ENCODE measurements at places on chromosomes 1 and 21.

DNA sequence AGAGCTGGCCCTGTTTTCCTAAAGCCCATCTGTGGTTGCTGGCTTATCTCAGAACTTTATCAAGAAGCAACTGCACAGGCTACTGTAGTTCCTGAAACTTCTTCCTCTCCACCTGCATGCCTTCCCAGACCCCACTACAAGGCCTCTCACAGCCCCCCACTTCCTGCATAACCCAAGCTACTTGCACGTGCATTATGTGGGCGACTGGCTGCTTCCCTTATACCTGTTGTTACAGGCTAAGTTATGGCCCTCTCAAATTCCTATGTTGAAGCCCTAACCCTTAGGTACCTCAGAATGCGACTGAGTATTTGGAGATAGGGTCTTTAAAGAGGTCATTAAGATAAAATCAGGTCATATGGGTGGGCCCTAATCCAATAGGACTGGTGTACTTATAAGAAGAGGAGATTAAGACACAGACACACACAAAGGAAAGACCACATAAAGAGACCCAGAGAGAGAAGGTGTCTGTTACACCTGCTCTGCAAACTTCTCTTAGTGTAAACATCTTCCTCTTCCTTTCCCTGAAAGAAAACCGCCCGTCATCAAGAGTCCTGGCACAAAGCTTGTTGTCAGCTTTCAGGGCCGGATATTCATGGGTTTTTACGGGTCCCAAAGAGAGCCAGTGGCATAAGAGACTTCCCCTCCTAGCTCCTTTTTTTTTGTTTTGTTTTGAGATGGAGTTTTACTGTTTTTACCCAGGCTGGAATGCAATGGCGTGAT is 5.1 kb downstream of the ZNF496 start:
- no peak for DNase-seq

- no peak for DNase-seq
Measured at GRCh38 chr1:183281039-183281438, 95.0 kb downstream of the LAMC2 start.

DNA sequence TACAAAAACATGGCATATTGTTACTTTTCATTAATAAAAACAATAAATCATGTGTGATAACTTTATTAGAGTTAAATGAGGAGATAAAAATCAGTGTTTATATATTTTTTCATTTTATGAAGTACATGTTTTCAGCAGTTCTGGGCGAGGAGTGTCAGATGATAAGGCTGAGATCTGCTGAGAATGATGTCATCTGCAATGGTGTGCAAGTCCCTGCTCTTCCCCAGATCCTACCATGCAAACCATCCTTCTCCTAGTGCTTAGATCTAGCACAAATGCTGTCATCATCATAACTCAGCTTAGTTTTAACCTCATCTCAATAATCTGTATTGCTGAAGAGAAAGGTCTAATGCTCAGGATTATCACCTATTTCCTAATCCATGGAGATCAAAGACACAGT is 214.4 kb upstream of the DAB1 start:
- no peak for DNase-seq

- no peak for DNase-seq
Measured at GRCh38 chr1:213623862-213624261, 363.9 kb upstream of the PROX1 start.

GRCh38 chr1:227946624-227947385 is 927 bp downstream of the WNT9A start:
- peak; percentile 34 for DNase-seq

Measured in stimulated activated CD8-positive, alpha-beta memory T cell treated with anti-CD3 and anti-CD28 coated beads, Interleukin-15, amount 100 ng/mL, for 48 hours (primary cell).